Muscle of arm (tissue), 14 donors: ENCODE measurements at places on chromosomes 13 and 19.

DNA sequence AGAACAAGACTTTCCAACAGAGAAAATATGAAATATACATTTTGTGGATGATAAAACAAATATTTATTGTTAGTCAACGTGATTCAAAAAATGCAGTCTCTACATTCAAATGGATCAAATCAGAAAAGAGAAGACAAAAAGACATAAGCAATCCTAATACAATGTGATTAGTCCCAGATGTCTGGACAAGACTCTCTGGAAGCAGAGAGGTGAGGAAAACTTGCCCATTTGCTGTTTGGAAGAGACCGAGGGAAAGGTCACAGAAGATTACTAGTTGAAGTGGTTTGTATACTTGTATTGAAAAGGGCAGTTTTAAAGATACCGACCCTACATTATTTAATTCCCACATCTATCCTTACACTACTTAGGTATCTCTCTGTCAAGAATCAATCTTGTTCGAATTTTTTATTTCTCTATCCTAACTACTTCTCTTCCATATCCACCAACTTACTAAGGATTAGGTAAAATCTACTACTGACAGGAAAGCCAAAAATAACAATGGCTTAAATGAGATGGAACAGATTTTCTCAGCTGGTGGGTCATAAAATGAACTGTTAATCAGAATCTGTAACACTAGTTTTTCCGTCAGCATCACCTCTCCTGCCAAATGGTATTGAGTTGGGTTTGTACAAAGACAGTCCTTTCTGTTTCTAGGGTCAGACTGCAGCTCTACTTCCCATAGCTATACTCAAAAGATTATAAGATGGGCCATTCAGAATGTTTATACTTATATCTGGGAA is 497.1 kb downstream of the DCT start:
- DNase-seq, result peak; percentile 20

- DNase-seq, result no peak
These were observed 769.9 kb upstream of the SLITRK6 start for GRCh38 chr13:86569119-86569518.

GRCh38 chr13:71492346-71492871 is 374.6 kb downstream of the DACH1 start:
- no peak for DNase-seq

GRCh38 chr13:24218338-24218737 is 57.8 kb downstream of the SPATA13 start:
- no peak for DNase-seq

- no peak for DNase-seq
These were observed 12.8 kb upstream of the CDC42EP5 start for GRCh38 chr19:54485851-54486250.

- DNase-seq, result peak; percentile 43
These were observed 38.8 kb upstream of the GATAD2A start for GRCh38 chr19:19366434-19367396.
